ENCODE measurements at places on chromosomes 1 and 21.
A peak's percentile ranks its signal among the peaks of the same experiment; 100 is the strongest.

DNA sequence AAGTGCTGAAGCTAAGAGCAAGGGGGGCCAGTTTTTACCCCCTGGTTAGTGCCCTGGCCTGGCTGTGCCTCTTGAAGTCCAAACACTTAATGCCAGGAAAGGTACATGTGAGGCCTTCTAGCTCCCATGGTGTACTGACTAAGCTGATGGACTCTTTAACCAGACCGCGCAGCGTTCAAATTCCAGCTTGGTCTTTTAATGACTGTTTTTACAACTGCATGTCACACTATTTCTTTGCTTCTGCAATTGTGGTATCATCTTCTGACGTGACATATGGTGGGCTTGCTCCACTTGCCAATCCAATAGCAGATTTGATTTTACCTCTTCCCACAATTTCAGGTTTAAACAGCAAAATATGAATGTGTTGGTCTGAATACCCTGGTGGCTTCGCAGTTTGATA lies 197.3 kb downstream of the HUNK start:
- no peak for DNase-seq

- DNase-seq: no peak
These were observed 4.5 kb upstream of the COL16A1 start for GRCh38 chr1:31708324-31708723.

DNA sequence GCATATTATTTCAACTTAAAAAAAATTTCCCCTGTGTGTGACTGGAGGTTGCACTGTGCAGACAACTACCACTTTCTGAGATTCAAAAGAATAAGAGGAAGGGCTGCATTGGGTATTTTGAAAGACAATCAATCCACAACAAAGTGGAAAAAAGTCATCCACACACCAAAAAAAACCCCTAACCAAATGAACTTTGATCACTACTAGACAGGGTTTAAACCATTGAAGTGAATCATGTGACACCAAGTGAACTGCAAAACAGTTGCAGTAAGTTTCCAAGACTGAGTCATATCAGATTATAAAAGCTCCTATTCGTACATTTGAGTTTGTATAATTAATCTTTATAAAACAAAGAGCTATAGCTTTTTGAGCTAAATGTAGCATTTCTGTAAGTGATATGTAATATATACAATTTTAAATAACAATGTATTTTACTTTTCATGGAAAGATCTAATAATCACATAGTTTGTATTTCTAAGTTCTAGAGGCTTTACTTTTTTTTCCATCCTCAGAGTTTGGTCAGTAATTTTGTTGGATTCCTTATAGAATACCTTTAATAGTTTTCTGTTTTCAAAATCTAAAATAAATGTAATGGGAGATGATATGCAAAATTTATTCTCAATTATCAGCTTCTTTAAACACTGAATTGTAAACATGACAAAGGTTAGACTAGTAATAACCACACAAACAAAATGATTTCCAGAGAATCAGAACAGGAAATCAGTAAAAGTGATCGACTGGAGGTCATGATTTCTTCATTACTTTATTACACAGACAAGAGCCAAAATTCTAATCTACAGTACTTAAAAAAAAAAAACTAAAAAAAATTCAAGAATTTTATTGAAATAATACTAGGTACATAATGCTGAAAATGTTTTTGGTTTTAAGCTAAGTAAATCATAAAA lies 50.5 kb upstream of the GFI1 start:
- DNase-seq: no peak

GRCh38 chr1:74650561-74650960 lies 23.0 kb downstream of the ERICH3 start:
- no peak for DNase-seq

DNA sequence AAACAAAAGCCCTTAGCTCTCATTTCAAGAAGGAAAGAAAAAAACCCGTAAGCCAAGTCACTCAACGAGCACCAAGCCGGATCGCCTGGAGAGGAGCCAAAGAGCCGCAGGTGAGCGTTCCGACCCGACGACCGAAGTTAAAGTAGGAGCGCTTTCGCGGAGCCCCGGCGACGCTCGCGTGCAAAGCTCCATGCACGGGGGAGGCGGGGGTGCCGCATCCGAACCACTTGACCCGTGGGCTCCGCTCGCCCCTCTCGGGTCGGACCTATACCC lies 382 bp downstream of the GPBP1L1 start:
- DNase-seq: peak; percentile 89

- no peak for DNase-seq
These were observed 14.6 kb downstream of the COL9A2 start for GRCh38 chr1:40302475-40302874.

Data from hematopoietic multipotent progenitor cell treated with erythropoietin and hydrocortisone succinate and interleukin-3 and kit ligand, for 17 days (in vitro differentiated cells).